ENCODE measurements at places on chromosomes 3 and 15.

- peak; percentile 79 for DNase-seq
Measured at GRCh38 chr3:129016356-129016719, 15.2 kb downstream of the EFCC1 start.

GRCh38 chr3:123258811-123259420 lies 57.2 kb downstream of the SEC22A start:
- no peak for DNase-seq

DNA sequence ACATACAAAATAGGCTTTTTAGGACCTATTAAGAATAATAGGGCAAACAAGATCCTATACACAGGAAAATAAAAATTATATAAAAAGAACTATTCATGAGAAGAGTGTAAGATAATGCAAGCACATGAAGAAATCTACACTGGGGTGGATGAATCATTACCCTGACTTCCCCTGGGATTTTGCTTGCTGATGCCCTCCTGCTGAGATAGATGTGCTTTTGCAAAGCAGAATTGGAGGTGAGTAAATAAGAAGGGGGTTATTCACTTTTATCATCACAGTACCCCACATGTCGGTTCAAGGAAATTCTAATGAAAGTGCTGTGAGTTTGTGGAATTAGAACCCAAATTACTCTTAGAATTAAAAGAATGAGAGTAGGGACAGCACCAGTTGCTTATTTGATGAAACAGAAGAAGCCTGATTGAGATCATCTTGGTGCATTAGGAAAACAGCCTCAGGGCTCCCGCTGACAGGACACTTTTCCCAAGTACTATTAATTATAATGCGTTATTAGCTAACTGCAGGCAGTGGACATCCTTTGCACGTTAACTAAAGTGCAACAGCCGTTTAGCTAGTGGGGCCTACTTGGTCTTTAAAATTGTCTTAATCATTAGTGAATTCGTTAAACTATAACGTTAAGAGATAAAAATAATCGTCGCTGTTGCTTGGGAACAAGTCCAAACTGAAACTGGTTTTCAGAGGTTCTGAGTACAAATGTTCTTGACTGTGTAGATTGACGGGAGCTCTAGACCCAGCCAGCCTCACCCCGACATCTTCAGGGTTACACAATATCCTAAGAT lies 48.4 kb downstream of the SLC2A2 start:
- DNase-seq = no peak

GRCh38 chr3:126784254-126784653 lies 80.2 kb downstream of the CHCHD6 start:
- DNase-seq = no peak

DNA sequence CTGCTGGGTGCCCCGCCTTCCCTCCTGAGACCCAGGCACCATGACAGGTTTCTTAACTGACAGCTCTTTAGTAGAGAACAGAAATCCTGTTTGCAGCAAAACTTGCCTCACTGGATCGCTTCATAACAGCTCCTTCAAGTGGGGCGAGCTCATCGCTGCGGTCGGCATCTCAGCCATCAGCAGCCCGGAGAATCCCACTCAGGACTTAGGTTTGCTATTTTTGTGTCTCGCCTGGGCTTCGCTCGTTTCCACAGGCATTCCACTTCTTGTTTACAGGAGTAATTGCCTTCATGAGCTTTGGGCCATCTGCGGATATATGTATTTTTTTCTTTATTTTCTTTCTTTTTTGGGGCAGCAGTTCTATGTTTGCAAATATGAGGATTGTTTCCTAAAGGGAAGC lies 15.7 kb downstream of the KLF13 start:
- DNase-seq = no peak

DNA sequence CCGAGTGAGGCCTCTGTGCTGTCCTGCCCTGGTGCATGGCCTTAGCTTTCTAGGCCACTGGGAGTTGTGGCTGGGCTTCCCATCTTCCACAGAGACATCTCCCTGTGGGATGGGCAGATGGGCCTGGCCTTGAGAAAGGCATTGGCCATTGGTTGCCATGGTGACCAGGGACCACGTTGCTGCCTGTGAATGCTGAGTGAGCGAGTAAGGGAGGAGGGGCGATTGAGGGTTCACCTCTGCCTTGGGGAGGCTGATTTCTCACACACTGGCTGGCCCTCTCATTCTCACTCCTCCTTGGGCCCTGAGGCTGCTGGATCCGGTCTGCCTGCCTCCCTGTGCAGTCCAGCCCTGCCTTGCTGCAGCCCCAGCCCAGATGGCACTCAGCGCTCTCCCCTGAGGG lies 26.4 kb upstream of the DOCK3 start:
- no peak for DNase-seq
